Ammon's horn (tissue), 1 donor: ENCODE measurements at places on chromosomes 6 and 20.

DNA sequence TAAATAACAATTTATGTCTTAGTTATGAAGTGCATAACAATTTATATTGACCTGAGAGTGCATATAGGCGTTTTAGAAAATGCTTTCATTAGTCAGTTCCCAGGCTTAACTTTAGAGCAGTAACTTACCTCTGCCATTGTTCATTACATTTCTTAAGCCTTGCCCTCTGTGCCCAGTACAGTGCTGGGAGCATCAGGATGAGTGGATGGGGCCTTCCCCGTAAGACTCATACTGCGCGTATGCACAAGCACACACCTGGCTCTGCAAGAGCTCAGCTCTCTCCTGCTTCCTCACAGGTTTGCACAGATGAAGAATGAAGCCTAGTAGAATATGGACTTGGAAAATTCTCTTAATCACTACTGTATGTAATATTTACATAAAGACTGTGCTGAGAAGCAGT is 125.0 kb downstream of the MAP3K4 start:
- DNase-seq: no peak

- DNase-seq: no peak
Observed at GRCh38 chr20:9280666-9281065, 211.8 kb downstream of the PLCB4 start.

DNA sequence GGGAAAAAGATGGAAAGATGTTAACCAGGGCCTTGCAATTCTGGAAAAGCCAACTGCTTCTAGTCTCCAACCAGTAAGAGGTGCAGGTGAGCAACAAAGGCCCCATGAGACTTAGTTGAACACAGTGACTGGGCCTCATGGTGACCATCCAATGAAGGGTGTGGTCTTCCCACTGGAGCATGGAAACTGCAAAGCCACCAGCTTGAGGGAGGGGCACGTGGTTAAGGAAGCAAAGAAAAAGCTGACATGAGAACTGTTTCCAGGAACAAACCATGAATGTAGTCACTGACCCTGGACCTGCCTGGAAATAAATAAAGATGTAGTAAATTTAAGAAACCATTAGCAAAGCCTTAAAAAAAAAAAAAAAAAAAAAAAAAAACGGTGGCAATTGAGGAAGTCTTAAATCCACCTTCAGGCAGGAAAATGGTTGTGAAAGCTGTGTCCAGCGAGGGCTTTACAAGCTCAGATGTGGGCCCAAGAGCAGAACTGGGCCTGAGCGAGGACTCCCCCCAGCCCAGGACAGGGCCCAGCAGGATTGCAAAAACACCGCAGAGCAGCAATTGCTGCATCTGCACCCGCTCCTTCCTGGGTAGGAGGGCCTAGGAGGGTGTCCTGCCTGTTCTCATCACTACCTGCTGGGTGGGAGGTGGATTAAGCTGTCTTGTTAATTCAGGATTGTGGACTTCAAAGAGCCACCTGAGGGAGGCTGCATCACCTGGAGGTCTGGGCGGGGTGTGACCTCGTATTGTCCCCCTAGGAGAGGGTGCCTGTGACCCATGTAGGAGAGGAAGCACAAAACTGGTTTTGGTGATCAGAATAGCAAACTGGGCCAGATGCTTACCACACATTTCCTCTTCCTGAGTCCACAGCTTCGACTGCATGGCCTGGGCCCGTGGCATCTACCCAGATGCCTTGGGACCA is 10.3 kb downstream of the GFRA4 start:
- no peak for DNase-seq

DNA sequence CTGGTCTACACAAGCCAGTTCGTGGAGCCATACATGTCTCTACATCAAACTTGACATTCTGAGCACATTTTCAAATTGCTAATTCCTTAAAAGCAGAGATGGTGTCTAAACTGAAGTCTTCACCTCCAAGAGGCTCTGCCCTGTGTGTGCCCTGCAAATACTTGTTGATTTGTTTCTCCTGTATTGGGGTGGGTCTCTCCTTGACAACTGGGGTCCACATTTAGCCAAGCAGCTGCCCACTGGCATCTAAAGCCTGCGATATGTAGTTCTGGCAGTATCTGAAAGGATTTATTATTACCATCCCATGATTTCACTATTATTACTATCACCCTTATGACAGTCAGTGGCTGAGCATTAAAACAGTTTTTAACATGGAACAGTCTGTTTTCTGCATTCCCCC is 45.9 kb upstream of the PKHD1 start:
- DNase-seq: no peak

DNA sequence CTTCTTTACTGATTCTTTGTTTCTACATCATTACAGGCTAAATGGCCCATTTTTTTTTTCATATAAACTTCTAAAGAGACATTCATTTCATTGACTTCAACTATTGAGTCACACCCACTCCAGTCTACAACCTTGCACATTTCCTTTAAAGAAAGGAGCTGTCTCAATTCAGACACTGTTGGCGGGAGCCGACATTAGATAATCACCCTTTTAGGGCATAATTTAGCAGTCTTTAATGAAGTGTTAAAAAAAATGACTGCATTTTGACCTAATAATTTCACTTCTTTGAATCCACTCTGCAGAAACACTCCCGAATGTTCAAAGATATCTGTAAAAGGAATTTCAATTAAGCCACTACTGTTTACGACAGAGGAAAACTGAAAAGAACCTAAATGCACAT is 1.5 kb downstream of the EPM2A start:
- no peak for DNase-seq

DNA sequence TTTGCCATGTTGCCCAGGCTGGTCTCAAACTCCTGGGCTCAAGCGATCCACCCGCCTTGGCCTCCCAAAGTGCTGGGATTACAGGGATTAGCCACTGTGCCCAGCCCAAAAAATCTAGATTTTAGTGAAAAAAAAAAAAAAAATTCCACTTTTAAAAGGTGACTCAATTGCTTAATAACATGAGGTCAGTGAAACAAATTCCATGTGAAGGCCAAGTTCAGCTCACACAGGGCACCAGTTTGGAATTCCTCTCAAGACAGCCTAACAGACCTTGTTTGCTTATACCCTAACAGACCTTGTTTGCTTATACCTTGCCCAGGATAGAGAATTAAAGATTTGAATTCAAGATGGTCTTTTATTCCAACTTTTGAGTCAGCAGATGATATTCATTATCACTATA is 5.1 kb downstream of the RRBP1 start:
- DNase-seq: no peak
